ENCODE measurements at places on chromosomes 3 and 15.

DNA sequence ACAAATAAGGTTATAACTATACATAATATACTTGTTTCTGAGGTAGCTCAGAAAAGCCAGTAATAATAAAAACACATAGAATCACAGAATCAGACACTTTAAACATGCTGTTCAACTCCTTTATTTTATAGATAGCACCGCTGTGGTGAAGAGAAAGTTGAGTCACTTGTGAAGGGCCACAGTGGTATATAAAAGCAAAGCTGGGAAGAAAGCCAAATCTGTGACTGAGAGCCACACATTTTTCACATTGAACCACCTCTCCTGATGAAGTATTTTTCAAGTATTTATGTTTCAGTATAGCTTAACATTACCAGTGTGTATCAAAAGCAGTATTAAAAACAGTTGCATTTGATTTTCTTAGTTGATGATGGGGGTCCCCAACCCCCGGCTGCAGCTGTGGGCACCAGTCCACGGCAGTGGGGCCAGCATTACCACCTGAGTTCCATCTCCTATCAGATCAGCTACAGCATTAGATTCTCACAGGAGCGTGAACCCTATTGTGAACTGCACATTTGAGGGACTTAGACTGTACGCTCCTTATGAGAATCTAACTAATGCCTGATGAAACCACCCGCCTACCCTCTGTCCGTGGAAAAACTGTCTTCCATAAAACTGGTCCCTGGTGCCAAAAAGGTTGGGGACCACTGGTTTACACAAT, 46.2 kb downstream of the TBL1XR1 start:
- no peak for DNase-seq

- DNase-seq: no peak
Measured at GRCh38 chr3:193347521-193348501, 30.7 kb downstream of the ATP13A5 start.

DNA sequence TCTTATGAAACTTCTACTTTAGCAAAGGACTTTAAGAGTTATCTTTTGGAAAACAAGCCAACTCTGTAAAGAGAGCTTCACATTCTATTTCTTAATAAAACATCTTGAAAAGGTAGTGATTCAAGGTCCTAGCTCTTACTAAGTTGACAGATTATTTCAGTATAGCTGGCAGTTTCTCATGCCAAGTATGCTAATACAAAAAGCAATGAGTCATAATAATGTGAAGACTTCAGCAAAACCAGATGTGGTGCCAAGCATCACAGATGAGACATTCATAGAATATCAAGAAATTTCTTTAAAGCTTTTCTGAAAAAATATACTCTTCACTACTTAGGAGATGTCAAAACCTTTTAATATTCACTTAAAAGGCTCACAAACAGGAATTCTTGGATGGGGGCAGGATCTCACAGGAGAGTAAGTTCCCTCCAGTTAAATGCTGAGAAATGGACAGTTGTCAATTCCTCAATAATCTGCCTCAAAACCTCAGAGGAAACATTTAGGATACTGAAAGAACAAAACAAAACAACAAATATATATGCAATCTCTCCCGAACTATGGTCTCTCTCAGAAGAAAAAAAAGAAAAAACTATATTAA, 45.6 kb downstream of the DCBLD2 start:
- DNase-seq: no peak

DNA sequence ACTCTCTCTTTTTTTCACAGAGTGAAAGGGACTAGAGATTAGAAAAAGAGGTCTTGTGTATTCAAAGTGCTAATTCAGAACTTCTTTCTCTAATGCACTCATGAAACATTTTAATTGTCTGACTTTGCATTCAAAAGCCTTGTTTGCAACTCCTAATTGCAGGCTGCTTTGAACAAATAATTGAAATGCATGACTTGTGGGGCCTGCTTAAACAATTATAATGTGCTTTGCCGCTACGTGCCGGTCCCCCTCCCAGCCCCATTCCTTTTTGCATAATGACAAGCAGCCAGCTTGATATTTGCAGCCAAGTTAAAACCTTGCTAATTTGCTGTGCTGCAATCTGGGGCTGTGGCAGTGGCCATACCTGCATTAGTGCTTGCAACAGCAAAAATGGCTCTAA, 114.5 kb downstream of the FOXB1 start:
- DNase-seq: no peak

- DNase-seq: no peak
Measured at GRCh38 chr3:159234306-159234705, 432.5 kb downstream of the MFSD1 start.

DNA sequence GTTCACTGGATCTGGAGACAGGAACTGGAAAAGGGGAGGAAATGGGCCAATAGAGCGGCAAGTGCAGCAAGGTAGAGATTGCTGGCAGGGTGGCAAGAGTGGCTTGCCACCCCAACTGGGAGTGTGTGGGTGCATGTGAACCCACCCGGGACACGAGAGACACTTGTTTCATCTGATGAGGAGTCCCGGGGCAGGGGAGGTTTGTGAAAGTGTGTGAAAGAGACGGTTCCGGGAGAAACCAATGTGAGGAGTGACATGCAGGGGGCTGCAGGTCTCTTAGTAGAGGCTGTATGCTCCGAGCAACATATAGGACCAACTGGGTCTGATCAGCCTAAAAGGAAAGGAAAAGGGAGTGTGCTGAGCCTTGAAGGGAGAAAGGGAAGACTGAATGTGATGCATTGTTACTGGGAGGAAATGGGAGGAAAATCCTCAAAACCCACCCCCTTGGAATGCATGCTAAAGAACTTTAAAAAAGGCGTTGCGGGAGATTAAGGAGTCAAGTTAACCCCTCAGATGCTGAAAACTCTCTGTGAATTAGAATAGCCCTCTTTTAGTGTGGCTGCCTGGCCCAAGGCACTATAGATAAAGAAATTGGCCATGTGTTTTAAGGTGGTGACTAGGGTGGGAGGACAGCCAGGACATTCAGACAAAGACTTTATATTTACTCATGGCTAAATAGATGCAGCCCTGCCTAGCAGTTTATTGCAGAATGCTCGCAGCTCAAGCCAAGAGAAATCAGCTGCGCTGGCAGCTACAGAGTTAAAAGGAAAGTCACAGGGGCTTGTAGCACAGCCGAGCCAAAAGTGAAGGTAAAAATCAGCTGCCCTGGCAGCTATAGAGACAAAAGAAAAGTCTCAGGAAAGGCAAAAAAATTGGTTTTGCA, 9.1 kb upstream of the SLC9C1 start:
- peak; percentile 18 for DNase-seq

DNA sequence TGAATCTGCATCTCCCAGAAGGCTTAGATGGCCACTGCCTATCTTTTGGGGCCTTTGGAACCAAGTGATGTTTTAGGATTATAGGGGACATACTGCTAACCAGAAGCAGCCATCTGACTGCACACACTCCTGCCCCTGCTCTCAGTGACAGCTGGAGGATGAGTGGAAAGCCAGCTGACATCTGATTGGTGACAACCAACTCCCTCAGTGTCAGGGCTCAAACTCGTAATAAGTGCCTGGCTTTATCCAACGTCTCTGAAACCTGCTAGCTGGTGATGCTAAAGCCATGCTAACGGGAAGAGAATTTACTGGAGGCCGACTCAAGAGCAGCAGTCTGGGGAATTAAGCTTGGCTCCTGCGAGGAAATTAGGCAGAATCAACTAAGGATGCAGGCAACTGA, 35.1 kb downstream of the KY start:
- no peak for DNase-seq

DNA sequence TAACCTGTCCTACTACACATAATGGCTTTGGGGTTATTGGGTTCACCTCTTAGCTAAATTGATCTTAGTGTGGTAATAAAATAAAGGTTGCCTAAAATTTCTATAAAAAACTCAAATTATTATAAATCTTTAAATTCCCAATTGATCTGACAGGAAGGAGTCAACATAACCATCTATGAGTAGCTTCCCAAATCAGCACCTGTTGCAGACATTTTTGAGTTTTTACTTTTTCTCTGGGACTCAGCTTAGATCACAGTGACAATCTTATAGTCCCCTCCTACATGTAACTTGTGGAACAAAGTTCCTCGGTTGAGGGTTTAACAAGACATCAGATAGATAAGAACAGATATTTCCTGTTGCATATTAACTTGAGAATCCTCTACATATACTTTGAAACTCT, 601.0 kb downstream of the TUSC7 start:
- no peak for DNase-seq

GRCh38 chr3:77038930-77039605, 831 bp upstream of the ROBO2 start:
- no peak for DNase-seq

DNA sequence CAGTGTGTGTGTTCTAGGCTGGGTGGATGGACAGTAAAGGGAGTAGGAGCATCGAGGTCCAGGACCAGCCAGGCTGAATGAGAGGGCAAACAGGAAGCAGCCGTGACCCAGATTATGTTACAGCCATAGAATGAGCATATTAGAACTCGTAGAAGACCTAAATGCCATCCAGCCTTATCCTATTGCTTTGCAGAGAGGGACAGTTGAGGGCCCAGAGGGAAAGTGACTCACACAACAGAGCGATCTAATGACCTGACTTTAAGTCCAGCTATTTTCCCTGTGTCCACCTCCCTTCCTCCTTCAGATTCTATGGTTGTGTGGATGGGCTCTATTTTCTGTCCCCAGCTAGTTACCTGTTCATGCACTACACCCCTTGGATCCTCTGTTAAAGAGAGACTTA, 634.1 kb upstream of the TBL1XR1 start:
- no peak for DNase-seq

- no peak for DNase-seq
Measured at GRCh38 chr3:64390893-64391292, 165.6 kb upstream of the PRICKLE2 start.

DNA sequence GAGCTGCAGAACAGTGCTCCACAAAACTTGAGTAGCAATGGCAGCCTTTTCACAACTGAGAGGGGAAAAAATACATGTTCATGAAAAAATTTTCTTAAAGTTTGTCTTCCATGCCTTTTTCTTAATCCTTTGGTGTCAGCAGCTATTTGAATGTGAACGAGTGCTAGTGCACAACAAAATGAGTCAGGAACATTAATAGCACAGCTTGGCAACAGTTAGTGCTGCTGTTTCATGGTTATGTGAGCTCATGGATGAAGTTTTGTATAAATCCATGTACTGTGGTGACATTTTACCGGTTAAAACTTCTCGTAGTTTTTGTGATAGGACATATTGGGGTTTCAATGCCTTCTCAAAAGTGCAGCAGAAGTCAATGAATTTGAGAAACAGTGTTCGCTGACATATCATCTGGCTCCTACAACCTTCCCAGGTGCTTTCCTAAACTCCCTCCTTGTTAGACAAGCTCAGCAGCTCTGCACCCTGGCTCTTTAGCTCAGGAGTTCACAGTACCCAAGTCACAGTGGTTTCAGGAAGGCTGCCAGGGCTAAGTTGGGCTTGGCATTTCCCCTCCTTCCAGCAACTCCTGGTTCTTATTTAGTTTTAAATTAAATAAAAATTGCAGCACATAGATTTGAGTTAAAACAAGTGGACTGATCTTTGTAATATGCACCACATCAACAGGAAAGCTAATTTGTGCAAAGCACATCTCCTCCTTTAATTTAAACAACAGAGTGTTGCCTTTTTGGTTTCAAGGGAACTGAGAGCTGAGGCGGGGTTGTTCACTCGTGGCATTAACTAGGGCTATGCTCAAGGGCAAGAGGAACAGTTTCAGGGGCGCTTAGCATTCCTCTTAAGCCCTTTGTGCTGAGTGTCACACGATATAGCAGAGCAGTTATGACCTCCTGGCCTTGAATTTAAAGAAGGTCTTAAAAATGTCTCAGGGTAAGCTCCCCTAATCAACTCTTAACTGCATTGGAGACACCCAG, 362.8 kb downstream of the CHST2 start:
- DNase-seq: no peak

GRCh38 chr3:128052595-128053351, 536 bp downstream of the SEC61A1 start:
- DNase-seq: no peak

DNA sequence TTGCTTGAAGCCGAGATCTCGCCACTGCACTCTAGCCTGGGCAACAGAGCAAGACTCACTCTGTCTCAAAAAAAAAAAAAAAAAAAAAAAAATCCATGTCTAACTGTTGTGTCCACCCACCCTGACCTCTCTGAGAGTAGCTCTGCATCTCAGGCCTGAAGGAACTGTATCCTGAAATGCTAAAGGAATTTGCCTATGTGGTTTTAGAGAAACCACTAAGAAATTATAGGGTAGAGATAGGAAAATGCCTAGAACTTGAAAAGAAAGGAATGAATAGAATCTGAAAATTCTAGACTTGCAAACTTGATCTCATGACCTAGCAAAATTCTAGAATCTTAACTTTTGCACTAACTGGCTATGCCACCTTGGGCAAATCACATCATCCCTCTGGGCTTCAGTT, 217.5 kb upstream of the ROPN1 start:
- no peak for DNase-seq

GRCh38 chr3:74390121-74390877, 224.2 kb downstream of the CNTN3 start:
- DNase-seq: no peak

DNA sequence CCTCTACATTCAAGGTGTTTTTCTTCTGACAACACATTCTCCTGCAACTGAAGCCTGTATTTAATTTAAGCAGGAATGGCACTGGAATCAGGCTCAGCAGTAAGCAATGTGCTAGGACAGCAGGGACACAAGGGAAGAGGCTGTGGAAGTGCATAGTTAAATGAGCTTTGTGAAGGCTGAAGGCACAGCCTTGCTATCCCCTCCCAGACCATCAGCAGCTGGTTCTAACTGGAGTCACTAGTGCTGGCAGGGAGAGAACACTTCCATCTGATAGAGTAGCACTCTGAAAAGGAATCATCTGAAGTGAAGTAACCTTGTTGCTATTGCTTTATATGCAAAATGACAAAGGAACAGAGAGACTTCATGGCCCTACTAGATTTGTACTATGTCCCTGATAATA, 14.7 kb downstream of the UQCC5 start:
- DNase-seq: no peak

- DNase-seq: no peak
Measured at GRCh38 chr15:95656595-95656994, 673.9 kb upstream of the NR2F2 start.

DNA sequence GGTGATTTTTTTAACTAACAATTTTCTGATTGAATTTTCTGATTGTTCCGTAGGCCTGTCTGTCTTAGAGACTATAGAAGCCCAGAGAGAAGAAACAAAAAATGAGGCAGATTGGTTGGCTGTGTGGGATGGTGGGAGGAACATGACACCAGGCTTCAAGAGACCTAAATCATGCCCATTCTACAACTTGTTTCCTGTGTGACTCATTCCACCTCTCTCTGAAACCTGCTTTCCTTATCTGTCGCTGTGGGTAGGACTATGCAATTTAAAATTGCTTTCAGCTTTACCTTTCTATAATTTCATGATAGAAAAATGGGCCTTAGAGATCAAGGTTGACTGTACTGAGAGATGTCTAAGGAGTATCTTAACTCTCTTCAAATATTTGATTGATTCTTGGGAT, 44.5 kb downstream of the OXNAD1 start:
- DNase-seq: peak; percentile 55

DNA sequence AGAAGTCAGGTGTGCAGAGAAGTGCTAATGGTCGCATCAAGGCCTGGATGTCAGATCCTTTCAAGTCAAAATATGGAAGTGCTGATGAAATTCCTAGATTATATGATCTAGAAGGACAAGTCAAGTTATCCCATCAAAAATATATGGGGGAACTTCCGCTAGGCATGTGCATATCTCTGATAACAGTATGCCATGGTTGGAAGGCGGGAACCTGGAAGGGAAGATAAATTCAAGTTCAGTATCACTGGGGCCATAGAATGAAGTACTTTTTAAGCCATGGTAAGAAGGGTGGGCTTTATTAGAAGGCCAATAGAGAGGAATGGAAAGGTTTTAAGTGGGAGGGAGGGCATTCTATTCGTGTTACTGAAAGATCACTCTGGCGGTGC, 38.3 kb downstream of the MITF start:
- no peak for DNase-seq

GRCh38 chr3:195180490-195181112, 90.4 kb downstream of the XXYLT1 start:
- DNase-seq: no peak

- DNase-seq: no peak
Measured at GRCh38 chr3:9666704-9667445, 17.6 kb downstream of the MTMR14 start.
